WTC11 (cell line): ENCODE measurements at places on chromosomes 1 and 21. TPM values are rescaled to one million over a fixed set of nuclear protein-coding genes. Genes with fewer than 3 reads are reported as not detected.

PROX1 gene
- total RNA-seq = 3.0 to 3.8 TPM (median 3.3 TPM) in 3 replicates

GRCh38 chr1:153734396-153735089 is 6.7 kb downstream of the INTS3 start:
- no peak for DNase-seq

PFKFB2 gene
- total RNA-seq = 16.8 to 21.0 TPM (median 20.9 TPM) in 3 replicates

DNA sequence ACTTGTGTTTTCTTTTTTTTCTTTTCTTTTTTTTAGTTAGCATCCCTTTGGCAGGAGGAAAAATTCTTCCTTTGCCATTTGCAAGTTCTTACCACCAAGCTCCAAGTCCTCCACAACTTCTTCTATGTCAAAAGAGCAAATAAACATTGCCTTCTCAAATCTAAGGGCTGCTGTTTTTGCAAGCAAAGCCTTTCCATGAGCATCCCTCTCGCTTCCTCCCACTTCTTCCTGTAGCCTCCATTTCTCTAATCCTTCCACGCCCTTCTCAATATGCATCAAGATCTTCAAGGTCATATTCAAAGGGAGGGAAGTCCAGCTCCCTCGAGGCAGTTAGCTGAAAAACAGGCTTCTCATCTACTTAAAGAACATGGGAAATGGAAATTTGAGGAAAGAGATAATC is 147.1 kb downstream of the ADSS2 start:
- DNase-seq = no peak

DNA sequence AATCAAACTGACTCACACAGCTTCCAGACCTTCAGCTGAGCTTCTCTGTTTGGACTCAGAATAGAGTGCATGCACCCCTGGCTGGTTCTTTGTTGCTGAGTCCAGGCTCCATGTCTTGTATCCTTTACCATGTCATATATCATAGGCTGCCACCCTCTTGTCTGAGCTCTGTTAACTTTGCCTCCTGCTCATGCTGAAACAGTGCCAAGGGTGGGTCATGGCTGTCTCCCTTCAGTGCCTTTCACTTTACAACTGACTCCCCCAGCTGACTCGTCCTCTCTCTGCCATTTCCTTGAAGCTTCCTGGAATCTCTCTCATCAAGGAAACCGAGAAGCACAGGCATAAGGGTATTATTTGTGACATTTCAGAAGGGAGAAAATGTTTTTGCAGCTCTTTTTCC is 885.3 kb downstream of the TTLL7 start:
- no peak for DNase-seq

GRCh38 chr1:238232084-238232710 is 341.5 kb upstream of the ZP4 start:
- DNase-seq = no peak

- no peak for DNase-seq
Observed at GRCh38 chr21:41479686-41480085, 28.3 kb downstream of the TMPRSS2 start.

KCNH1 gene
- 0.11 to 0.21 TPM (median 0.17 TPM) in 3 replicates for total RNA-seq

RBP7 gene
- total RNA-seq = 3.2 to 4.9 TPM (median 4.3 TPM) in 3 replicates

CD48 gene
- 0.37 to 0.96 TPM (median 0.66 TPM) in 3 replicates for total RNA-seq

DNA sequence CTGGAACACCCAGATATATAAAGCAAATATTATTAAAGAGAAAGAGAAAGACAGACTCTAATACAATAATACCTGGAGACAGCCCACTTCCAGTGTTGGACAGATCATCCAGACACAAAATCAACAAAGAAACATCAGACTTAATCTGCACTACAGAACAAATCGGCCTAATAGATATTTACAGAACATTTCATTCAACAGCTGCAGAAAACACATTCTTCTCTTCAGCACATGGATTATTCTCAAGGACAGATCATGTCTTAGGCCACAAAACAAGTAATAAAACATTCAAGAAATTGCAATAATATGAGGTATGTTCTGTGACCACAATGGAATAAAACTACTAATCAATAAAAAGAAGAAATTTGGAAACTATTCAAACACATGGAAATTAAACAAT is 398.3 kb upstream of the DUSP10 start:
- DNase-seq = no peak

- no peak for DNase-seq
Observed at GRCh38 chr1:95655321-95656020, 421.5 kb downstream of the RWDD3 start.

GRCh38 chr1:17346046-17346789 is 25.8 kb upstream of the PADI6 start:
- DNase-seq = no peak

DNA sequence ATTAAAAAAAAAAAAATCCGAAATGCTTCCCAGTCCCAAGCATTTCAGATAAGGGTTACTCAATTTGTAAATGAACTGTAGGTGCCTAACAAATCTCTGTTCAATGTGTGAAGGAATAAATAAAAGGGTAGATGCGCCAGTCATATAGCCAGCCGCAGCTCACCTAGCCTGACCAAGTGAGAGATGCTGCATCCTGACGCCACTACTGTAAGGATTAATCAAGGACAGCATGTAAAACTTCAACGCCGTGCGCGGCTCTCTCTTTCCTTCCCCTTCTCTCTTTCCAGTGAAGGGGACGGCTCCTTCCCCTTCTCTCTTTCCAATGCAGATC is 441 bp downstream of the PPT1 start:
- DNase-seq = no peak

DNA sequence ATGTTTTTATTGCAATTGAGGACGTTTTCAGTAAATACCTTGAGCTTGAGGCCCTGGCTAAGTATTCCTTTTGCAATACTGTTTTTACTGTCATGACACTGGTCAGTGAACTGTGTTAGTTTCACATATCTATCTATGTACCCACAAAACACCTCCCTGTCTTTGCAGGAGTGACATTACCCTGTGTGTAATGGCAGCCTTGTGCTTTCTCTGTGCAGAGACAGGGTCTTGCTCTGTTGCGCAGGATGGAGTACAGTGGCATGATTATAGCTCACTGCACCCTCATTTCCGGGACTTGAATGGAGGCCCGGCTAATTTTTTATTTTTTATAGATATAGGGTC is 8.9 kb downstream of the YBX1 start:
- DNase-seq = no peak

C1orf159 gene
- 13.9 to 17.8 TPM (median 14.0 TPM) in 3 replicates for total RNA-seq

ZC3H12A gene
- total RNA-seq = 8.4 to 10.9 TPM (median 9.6 TPM) in 3 replicates

CD52 gene
- 2.8 to 3.7 TPM (median 3.4 TPM) in 3 replicates for total RNA-seq

DNA sequence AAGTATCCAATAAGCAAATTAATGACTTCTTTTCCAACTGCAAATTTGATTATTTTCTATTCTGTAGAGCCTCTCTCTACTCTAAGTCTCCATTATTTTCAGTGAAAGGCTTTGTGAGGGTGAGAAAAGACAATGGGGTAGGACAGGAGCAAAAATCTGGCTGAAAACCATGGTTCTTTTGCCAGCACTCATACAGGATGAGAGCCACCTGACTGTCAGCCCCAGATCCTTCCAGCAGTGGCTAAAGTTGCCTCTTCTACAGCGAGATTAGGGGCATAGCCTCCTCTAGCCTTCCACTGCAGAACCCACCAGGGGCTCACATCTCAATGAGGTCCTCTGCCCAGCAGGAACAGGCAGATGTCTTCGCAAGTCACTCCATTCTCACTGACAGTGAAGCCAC is 23.7 kb downstream of the NMNAT2 start:
- DNase-seq = no peak
